ENCODE measurements at places on chromosomes 3 and 15.

DNA sequence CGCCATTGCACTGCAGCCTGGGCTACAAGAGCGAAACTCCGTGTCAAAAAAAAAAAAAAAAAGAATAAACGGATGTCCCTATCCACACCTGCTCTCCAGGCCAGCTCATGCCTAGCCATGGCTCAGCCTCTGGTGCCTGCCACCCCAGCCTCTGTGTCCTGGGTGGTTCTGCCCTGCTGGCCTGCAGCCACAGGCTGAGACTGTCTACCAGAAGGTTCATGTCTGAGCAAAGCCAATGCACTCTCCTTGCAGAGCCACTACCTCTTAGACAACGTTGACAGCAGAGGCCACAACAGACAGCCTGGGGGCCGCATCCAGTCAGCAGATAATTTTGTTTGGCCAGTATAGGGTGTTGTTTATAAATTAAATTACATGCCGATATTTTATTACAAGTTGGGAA is 127.7 kb downstream of the ASB7 start:
- no peak for DNase-seq

GRCh38 chr3:196546537-196546936 is 21.8 kb downstream of the WDR53 start:
- no peak for DNase-seq

DNA sequence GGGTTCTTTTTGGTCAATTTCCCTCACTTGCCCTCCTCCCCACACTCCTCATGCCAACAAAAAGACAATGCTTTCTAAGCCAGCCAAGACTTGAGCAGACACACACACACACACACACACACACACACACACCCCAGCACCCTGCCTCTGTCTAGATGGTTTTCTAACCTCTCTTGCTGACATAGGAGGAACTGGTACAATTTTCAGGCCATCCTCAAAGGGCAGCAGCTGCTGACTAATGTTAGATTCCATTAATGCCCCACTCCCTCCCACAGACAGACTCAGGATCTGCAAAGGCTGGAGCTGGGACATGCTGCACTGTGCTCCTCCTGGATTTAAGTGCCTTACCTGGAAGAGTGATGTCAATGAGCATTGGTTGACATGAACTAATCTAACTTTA is 438.4 kb downstream of the OCA2 start:
- no peak for DNase-seq

DNA sequence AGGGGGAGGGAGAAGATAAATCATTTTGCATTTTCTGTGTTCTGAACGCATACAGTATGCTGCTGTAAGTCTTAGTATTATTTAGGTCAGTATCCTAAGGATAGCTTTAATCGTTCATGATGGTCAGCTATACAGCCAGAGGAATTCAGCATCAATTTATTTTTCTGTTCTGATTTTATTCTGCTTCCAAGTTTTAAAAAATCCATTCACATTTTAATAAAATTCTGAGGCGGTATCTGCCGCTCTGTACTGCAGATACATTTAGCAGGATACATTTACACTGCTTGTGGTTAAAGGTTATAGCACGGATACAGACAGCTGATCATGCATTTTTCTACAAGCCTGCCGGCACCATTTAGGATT is 17.8 kb downstream of the ZBTB38 start:
- no peak for DNase-seq

GRCh38 chr3:158625881-158626280 is 18.4 kb upstream of the GFM1 start:
- no peak for DNase-seq

GRCh38 chr3:65669163-65669875 is 369.4 kb downstream of the MAGI1 start:
- DNase-seq: no peak

DNA sequence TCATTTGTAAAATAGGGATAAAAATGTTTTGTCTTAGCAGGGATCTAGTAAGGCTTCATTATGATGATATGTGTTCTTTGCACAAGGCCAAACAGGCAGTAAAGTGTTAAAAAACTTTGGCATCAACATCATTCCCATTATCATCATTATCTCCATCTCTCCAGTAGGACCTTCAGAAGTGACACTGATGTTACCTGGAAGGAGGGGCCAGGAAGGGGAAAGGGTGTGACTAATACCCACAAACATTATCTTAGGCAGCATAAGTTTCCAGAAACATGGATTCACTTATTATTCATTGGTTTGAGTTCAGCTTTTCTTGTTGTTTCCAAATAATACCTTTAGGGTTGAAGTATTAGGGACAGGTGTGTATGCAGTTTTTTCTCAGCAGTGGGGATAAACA is 399.6 kb downstream of the PTPRG start:
- no peak for DNase-seq

DNA sequence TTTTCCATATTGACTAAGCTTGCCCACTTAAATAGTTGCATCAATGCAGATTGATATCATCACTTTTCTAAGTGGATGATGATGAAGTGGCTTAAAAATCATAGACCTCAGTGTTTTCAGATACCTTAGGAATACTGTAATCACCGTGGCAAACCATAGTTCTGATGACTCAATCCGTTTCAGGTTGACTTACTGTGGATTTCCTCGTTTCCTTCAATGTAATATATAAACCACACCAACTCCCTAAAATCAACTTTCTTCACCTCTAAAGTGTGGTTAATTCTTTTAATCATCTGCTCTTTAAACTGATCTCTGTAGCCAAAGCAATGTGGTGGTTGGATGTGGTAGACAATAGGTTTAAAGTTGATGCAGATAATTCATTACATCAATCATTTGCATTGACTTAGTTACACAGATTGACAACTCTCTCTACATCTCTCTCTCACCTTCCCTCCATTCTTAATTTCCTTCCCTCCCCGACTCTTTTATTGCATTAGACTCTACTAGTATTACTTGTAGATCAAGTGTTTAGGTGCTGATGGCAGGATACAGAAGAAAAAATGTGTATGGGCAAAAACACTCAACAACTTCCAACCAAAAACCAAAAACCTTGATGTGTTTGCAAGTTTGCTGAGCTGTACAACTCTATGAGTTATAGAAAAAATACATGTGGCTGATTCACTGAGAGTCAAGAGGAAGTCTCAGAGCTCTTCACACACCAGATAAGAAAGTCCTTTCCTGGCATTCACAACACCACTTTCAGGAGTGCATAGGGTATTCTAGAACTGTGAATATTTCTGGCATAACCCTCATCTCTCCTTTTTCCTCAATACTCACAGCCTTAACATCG is 243.5 kb downstream of the NFKBIZ start:
- DNase-seq: no peak

GRCh38 chr3:53493963-53494791 is at the start of gene CACNA1D:
Gene CACNA1D, plus strand, starts transcription at chr3:53494611. Its CDS starts 556 bp downstream, at chr3:53495167.
- no peak for DNase-seq

- DNase-seq: no peak
Measured at GRCh38 chr15:40283615-40284300, 894 bp upstream of the ANKRD63 start.

DNA sequence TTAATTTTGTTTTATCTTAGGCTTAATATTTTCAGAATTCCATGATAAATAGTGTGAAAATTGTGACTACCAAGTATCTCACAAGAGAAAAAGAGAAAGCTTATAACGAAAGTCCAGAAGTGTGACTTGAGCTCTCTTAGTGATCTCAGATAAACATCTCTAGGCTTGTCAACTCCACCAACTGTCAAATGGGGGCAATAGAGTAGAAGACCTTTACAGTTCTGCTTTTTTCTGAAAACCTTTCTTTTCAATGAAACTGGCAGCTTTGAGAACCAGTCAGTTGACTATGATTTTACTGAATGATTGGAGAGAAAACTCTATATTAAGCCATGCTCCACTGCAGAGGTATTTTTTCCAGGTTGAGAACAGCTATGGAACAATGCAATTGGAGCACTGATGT is 119.2 kb upstream of the TP63 start:
- no peak for DNase-seq

DNA sequence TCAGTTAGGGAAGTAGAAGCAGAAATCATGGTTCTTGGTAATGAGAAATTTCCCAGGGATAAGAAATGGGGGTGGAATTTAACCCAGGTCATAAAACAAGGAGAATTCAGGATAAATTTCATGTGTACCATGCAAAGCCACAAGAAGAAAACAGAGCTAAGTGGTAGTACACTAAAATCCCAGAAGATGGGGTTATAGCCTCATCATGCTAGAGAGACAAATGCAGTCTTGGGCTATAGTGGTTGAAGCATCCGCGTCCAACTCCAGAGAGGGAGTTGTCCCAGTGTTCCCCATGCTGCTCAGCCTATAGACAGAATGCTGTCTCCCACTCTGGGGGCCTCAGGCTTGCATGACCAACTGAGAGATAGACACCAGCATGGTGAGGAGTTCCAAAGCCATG is 36.2 kb upstream of the CLRN1 start:
- DNase-seq: no peak

GRCh38 chr15:78906316-78906620 is 33.6 kb downstream of the MORF4L1 start:
- no peak for DNase-seq

DNA sequence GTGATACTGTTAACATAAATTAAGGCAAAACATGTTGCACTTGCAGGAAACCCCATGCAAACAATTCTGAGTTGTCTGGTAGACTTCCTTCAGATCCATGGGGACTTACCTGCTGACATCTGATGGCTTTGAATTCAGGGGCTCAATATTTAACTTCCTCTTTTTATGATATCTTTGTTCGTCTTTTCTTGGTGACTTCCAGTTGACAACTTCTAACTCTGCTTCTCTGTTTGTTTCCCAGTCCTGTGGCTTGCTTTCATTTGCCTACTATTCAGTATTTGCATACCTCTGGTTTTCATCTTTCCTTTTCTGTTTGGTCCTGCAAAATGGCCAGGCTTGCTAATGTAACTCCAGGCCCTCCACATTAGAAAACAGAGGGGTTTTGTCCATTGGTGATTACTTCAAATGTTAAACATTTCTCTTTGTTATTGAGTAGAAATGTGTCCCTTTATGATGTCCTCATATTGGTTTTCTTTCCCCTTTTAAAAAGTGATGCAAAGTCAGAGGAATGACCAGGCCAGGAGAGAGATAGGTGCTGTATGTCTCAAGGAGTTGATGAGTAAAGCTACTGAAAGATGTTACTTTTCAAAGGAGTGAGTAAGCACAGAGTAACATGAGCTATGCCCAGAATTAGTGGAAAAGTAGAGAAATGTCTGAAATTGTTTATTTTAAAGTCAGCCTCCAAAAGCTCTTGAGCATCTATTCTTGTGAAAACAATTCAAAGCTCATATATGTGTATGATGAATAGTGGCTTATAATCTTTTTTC is 335.9 kb downstream of the LPP start:
- DNase-seq: no peak

DNA sequence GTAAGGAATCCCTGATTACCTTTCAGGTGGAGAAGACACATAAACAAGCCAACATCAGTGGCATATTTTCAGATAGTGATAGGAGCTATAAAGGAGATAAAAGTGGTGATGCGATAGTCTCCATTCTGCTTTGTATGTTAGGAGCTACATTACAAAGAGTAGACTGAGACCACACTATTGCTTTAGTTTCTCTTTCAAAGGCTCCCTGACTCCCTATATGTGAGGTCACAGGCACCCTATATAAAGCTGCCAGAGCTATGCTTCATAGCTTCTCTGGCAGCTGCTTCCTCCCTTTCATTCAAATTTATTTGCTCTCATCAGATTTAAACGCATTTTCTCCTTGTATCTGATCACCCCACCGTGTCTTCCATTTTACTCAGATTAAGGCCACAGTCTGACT is 466.6 kb downstream of the IL5RA start:
- DNase-seq: no peak

DNA sequence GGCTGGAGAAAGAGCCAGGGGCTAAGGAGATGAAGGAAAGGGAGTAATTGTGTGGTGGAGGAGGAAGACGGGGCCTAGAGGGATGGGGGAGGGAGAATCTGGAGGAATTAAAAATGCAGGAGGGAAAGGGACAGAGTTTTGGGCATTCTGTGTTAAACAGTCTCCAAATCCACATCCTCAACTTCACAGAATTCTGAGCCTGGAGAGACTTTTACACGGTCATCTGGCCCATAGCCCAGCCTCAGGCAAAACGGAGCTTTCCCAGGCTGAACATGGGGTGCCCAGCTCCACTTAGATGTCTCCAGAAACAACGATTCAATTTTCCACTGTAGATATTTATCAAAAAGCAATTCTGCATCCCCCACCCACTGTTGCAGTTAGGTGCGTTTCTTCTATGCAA is 137.6 kb upstream of the HACD2 start:
- no peak for DNase-seq

- no peak for DNase-seq
Measured at GRCh38 chr3:44030687-44031305, 210.9 kb upstream of the TOPAZ1 start.

- no peak for DNase-seq
Measured at GRCh38 chr3:160458151-160458550, 8.6 kb upstream of the TRIM59 start.

DNA sequence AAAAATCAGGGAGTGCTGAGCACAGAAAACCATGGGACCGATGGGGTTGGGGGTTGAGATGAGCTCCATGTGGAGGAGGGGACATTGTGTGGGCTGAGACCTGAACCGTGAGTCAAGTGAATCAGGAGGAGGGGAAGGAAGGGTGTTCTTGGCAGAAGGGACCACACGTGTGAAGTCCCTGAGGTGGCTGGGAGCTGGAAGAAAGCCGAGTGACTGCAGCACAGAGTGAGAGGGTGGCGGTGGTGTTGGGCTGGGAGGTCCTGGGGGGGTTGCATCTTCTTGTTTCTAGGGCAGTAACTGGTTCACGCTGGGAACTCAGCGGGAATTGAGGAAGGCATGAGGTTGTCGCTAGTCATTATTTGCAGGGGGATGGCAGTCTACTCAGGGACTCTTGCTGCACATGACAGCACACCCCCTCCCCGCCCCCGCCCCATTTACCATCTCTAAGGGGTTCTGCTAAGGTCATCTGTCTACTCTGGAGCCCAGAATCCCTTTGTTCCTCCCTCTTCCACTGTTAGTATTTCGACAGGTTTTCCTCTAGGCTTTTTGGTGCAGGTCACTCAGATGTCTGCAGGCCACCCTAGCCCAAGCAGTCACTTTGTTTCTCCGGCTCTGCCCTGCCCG is 254.3 kb downstream of the TLE3 start:
- no peak for DNase-seq

- no peak for DNase-seq
Measured at GRCh38 chr3:39133093-39133490, 20.3 kb downstream of the CSRNP1 start.

GRCh38 chr15:40763801-40764628 is at the start of gene GCHFR:
Gene GCHFR, plus strand, starts transcription at chr15:40764068. Its CDS starts 113 bp downstream, at chr15:40764181.
- peak; percentile 52 for DNase-seq

DNA sequence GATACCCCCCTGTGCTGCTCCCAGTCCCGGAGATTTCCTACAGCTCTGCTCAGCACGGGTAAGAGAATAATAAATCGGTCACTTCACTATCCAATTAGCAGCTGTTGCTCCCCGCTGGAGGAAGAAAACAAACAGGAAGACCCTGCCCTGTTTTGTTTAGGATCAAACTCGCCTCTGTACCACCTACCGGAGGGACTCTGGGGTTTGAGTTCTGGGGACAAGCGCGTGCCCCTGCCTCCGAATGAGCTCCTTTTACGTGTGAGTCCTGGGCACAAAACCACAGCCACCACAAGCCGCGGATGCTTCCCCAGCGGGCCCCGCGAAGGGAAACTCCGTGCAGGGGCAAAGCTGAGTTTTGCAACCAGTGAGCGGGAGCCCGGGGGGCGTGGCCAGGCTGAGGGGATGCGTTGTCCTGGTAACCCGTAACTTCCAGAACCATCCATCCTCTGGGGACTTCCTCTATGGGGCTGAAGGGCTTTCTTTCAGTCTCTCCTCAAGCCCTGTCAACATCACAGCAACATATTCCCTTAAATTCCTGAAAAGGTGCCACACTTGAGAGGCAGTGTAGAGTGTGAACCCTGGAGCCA is 315.7 kb upstream of the PROK2 start:
- DNase-seq: peak; percentile 77

GRCh38 chr3:54121414-54122323 is 683 bp upstream of the CACNA2D3 start:
- no peak for DNase-seq
